ENCODE measurements at places on chromosomes 16 and 17.

DNA sequence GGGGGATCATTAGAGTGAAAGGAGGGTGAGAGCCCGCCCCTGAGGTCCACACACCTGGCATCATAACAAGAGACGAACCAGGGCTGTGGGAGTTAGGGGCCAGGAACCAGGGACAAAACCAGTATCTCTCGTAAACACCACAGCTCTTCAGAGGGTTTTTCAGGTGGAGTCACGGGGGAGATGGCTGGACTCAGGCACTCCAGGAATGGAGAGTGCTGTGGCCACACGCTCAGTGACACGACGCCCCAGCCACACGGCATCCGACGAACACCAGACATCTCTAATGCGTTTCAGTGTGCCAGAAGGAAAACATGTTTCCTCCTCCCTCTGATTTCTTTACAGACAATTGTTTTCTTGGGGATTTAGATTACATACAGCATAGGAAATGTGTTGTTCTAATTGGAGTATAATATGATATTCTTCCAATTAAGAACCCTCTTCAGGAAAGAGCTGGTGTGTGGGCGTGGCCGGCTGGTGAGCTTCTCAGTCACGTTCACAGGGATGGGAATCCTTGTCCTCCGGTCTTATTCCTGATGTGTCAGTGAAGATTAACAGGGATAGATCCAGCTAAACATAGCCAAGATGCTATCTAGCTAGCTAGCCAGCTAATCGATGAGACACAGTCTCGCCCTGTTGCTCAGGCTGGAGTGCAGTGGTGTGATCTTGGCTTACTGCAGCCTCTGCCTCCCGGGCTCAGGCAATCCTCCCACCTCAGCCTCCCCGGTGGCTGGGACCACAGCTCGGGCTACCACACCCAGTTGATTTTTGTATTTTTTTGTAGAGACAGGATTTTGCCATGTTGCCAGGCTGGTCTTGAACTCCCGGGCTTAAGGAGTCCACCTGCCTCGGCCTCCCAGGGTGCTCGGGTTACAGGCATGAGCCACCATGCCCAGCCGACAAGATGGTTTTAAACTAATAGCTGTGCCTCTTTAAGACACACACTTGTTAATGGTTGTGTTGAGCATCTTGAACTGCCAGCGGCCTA lies 98.6 kb downstream of the BANP start:
- no peak for DNase-seq

- no peak for DNase-seq
Measured at GRCh38 chr16:12447556-12447955, 356.1 kb downstream of the CPPED1 start.

- no peak for DNase-seq
Measured at GRCh38 chr17:29711588-29712385, 89.1 kb upstream of the CORO6 start.

GRCh38 chr17:20157001-20157310 lies 147.8 kb downstream of the SPECC1 start:
- no peak for DNase-seq

- no peak for DNase-seq
Measured at GRCh38 chr17:49203796-49204195, 6.6 kb downstream of the GNGT2 start.

GRCh38 chr16:49834531-49835151 lies 21.3 kb downstream of the ZNF423 start:
- no peak for DNase-seq

GRCh38 chr17:53687324-53687723 lies 135.4 kb upstream of the KIF2B start:
- DNase-seq: no peak

DNA sequence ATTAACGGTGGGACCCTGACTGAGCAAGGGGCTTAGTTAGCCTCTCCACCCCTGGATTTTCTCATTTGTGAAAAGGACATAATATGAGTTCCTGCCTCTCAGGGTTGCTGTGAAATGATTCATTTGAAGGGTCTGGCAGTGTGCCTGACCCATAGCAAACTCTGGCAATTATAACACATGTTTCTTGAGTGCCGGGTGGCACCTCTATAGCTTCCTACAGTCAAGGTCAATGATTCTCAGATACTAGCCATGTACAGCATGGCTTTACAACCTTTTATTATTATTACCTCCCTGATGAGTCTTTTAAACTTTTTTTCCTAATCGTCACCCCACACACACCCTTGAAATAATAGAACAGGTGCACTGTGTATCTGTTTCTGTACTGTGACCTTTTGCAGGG lies 42.1 kb downstream of the TMEM114 start:
- no peak for DNase-seq

GRCh38 chr17:16181581-16181980 lies 33.8 kb downstream of the NCOR1 start:
- no peak for DNase-seq

- DNase-seq: no peak
Measured at GRCh38 chr16:56281249-56281805, 90.0 kb downstream of the GNAO1 start.

DNA sequence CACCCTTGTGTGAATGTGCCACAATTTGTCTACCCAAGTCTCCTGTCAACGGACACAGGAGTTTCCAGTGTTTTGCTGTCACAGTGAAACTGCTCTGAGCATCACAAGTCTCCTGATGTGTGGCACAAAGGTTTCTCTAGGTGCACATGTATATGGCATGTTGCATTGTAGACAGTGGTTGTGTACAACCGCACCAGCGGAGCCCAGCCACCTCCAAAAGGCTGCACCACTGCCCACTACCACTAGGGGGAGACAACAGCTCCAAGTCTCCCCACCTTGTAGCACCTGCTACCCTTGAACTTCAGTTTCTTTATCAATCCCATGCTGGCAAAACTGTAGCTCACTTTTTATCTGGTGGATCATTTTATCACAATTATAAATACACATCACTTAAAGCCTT lies 95.5 kb upstream of the ZNF469 start:
- DNase-seq: peak; percentile 31

DNA sequence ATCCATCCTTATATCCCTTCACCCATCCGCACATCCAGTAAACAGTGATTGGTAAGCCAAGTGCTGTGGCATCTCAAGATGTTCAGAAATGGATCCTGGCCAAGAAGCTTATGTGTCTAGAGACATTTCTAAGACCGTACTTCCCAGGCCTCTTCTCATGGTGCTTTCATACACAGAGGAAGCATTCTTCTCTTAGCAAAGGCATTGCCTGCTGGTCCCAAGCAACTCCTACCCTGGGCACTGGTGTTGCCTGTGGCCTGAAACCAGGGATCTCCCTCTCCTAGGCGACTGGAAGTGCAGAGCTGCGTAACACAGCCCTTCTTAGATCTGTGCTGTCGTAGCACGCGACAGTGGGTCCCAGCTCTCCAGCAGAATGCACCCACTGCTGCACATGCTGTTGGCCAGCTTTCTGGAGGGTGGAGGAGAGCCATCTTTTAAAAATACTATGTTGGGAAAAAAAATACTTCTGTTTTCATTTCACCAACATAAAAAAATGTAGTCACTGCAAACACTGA lies 182.9 kb downstream of the CCDC182 start:
- DNase-seq: no peak

GRCh38 chr17:73956595-73957465 lies 246.6 kb upstream of the RPL38 start:
- peak; percentile 15 for DNase-seq

GRCh38 chr16:4115209-4115948 lies 863 bp downstream of the ADCY9 start:
- peak; percentile 36 for DNase-seq

GRCh38 chr17:65956814-65957213 lies 235.1 kb downstream of the CEP112 start:
- no peak for DNase-seq

DNA sequence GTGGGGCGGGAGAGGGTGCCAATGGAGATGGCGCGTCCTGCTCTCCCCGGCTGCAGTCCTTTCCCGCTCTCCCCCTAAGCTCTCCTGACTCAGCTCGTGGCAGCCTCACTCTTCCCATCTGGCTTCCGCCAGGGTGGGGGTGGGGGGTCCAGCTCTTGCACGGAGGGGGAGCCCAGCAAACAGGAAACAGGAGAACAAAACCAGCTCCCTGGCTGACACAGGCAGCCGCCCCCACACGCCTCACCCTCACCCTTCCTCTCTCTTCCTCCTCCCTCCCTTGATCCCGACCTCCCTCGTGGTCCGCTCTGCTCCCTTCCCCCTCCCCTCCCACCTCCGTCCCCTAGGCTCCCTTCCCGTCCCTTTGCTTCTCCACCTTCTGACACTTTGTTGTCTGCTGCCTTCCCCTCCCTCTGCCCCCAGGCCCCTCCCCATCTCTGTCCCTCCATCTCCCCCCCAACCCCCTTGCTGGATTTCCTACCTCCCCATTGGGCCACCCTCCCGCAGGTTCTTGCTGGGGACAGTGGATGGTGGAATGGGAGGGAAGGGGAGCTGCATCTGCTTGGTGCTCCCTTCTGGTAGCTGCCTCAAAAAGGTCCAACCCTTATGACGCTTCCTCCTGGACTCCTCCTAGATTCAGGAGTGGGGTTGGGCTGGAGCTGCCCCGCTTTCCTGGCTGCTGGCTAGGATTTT lies 23.7 kb downstream of the ARHGAP23 start:
- DNase-seq: no peak

DNA sequence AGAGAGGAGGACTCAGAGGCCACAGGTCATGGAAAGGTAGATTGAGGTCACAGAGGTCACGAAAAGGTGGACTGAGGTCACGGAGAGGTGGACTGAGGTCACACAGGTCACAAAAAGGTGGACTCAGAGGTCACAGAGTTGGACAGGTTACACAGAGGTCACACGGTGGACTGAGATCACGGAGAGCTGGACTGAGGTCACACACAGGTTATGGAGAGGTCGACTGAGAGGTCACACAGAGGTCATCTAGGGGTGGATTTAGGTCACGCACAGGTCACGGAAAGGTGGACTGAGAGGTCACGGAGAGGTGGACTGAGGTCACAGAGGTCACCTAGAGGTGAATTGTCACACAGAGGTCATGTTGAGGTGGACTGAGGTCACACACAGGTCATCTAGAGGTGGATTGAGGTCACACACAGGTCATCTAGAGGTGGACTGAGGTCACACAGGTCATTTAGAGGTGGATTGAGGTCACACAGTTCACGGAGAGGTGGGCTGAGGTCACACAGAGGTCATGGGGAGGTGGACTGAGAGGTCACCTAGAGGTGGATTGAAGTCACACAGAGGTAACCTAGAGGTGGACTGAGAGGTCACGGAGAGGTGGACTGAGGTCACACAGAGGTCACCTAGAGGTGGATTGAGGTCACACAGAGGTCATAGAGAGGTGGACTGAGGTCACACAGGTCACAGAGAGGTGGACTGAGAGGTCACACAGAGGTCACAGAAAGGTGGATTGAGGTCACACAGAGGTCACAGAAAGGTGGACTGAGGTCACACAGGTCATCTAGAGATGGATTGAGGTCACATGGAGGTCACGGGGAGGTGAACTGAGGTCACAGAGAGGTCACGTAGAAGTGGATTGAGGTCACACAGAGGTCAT lies 26.7 kb upstream of the JPT2 start:
- DNase-seq: no peak

DNA sequence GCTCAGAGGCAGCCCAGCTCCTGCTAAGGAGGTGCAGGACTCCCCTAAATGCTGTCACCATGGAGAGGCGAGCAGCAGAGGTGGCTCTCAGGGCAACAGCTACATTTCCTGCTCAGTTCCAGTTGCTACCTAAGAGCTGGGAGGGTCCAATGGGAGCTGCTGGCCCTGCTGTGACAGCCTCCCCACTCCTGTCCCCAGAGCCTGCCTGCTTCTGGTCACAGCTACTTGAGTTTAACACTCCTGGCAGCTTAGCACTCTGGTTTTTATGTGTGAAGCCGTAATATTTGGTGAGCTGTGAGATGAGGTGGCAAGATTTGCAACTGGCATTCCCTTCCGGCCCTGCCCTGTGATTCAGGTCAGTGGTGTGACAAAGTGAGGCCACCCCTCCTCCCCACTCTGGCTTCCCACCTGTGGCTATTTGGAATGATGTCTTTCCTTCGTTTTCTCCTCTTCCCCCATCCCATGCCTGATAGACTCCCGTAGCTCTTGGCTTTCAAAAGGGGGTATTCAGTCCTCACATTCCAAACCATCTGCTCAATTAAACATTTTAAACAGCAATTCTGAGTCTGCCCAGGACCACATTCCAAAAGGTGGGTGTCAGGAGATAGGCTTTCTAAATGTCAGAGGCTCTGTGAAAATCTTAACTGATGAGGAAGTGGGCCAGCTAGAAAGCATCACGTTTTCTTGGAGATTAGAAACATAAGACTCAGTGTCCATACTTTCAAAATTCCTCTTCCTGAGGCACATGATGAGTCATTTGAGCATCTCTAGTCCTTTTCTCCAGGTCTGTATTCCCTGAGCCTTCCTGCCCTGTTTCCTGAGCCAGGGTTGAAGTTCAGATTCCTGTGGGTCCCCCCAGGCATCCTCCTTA lies 42.6 kb upstream of the SKAP1 start:
- DNase-seq: no peak

- DNase-seq: no peak
Measured at GRCh38 chr16:55003916-55004315, 73.3 kb downstream of the IRX5 start.

GRCh38 chr16:48014349-48015135 lies 141.3 kb downstream of the ABCC12 start:
- no peak for DNase-seq

- no peak for DNase-seq
Measured at GRCh38 chr17:59327121-59327980, 4.1 kb upstream of the YPEL2 start.

- DNase-seq: no peak
Measured at GRCh38 chr16:16147316-16147999, 75.8 kb downstream of the ABCC6 start.

DNA sequence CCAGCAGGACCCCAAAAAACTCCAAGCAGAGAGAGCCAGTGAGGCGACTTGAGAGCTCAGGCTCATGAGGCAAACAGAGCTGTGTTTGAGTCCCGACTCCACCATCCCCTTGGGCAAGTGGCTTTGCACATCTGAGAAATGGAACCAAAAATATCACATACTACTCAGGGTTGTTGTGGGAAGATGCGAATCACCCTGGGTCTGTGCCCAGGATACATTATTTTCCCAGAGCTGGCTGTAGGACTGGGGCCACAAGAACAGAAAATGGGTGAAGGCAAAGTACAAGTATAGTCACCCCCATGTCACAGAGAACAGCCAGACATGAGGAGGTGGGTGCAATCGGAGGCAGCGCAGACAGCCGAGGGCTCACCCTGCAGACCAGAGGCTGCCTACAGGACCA lies 127.3 kb downstream of the GAS7 start:
- no peak for DNase-seq

DNA sequence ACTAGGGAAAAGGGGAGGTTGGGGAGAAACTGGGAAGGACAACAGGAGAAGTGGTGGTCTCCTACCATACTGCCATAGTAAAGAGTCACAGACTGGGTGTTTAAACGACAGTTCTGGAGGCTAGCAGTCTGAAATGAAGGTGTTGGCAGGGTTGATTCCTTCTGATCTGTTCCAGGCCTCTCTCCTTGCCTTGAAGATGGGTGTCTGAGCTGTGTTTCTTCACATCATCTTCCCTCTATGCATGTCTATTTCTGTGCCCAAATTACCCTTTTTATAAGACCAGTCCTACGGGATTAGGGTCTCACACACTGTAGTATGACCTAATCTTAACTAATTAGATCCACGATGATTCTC lies 79.8 kb upstream of the TMEM97 start:
- DNase-seq: no peak

- no peak for DNase-seq
Measured at GRCh38 chr16:67526149-67526791, 2.4 kb upstream of the RIPOR1 start.

Measured in stimulated activated CD4-positive, alpha-beta T cell treated with anti-CD3 and anti-CD28 coated beads, Interleukin-12 subunit alpha, Interleukin-12 subunit beta, amount 100 ng/mL, for 24 hours (primary cell).